NCI-H2107 (cell line): ENCODE measurements at places on chromosomes 3 and 15.

GRCh38 chr3:189673535-189673934 is 42.3 kb downstream of the TP63 start:
- no peak for DNase-seq

GRCh38 chr3:50422153-50422552 is 62.8 kb upstream of the TMEM115 start:
- no peak for DNase-seq

- DNase-seq = no peak
These were observed 64.9 kb upstream of the KBTBD8 start for GRCh38 chr3:66933233-66933632.

DNA sequence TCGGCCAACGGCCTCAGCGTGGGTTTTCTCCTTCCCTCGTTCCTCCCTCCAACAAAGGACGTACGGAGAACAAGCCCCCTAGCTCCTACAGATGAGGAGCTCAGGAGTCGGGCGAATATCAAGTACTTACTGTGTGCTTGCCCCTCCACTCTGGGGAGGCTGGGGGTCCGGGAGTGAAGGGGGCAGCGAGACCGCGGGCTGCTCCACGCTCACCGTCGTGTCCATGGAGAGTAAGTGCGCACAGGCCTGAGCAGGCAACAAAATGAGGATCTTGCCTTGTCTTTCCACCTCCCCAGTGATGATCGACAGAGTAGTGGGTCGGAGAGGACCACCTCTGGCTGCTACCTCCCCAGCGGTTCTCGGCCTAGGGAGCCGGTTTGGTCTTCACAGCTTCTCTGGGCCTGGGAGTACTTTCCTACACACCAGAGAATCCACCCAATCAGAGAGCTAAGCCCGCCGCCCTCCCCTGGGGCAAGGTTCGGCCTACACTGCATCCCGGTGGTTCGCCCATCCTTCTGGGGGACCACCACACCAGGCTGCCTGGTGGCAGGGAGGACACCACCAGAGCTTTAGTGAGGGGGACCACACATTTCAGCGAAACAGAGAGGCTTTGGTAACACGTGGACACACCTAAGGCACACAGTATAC is 603 bp upstream of the TRANK1 start:
- no peak for DNase-seq

DNA sequence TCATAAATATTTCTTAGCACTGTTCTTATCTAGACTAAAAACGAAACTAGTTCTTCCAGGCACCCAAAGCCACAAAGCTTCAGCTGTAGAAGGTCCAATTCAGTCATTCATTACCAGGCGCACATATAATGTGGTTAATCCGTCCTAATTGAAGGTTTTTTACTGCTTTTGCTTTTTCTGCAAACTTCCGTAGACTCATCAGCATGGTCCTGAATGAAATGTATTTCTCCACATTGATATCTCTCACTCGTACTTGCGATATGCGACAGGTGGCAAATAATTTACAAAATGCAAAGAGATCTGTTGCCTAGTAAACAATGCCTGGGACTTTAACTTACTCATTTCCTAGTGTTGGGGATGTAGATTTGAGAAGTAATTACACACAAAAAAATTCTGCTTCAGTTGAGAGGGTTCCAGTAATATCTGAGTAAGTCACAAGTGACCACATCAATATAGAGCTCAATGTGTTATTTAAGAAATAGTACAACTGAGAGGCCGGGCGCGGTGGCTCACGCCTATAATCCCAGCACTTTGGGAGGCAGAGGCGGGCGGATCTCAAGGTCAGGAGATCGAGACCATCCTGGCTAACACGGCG is 75.0 kb upstream of the MBNL1 start:
- DNase-seq = no peak
